Stimulated activated naive B cell treated with anti-CD40 and anti-IgM and Interleukin-4, amounts not matched to agents 10 μg/mL and 1 μg/mL and 100 μg/mL, for 72 hours (primary cell): ENCODE measurements at places on chromosomes 1 and 21.

GRCh38 chr1:160800645-160801408 is 4.9 kb downstream of the LY9 start:
- no peak for DNase-seq

DNA sequence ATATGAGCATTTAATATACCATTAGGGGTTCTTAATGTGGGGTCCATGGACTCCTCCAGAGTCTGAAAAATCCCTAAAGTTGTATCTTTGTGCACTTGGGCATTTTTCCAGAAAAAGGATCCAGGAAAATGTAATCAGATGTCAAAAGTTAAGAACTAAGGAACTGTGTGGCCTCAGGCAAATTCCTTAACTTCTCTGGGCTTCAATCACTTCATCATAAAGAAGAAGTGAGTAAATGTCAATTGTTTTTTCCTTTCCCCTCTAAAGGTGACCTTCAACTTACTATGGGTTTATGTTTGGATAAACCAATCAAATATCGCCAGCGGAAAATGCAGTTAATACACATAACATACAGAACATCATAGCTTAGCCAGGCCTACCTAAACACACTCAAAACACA is 2.5 kb downstream of the MAD2L2 start:
- DNase-seq, result no peak

- no peak for DNase-seq
Measured at GRCh38 chr1:58966103-58966916, 182.5 kb upstream of the JUN start.

DNA sequence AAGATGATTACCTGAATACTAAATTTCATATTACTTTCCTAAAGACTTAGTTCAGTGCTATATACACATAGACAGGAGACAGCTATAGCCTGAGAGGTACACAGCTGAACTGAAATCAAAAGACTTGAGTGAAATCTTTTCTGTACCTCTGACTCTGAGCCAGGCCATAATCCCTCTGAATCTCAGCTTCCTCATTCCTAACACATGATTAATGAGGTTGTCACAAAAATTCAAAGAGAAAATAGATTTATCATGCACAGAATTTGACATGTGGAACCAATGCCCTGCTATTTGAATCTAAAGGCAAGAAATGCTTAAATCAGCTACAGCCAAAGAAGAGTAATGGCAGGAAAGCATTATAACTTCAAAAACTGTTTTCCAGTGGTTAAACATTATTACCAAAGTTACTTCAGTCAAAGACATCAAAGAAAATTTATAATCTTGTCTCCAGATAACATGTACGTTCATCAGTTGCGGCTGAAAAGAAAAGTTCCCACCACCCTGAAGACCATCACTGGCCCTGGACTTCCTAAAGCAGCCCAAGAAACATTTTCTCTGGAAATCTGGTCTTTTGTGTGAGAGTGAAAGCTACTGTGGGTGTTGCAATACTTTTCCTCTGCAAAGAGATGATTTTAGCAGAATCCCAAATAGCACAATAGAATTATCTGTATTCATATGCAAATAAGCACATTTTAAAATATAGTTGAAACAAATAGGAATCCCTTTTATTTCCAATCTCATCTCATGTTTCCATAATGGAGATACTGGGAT is 13.8 kb upstream of the ATP1A1 start:
- no peak for DNase-seq

- no peak for DNase-seq
Measured at GRCh38 chr1:184954232-184954995, 19.9 kb downstream of the NIBAN1 start.
